ENCODE measurements at places on chromosomes 3 and 15. TPM values are rescaled to one million over a fixed set of nuclear protein-coding genes. Genes with fewer than 3 reads are reported as not detected.
A peak's percentile ranks its signal among the peaks of the same experiment; 100 is the strongest.

SEMA7A gene
- 12.0 TPM for total RNA-seq

ITIH1 gene
- 120 TPM for total RNA-seq

ACAN gene
- total RNA-seq, result 0.16 TPM

HAUS2 gene
- 36.8 TPM for total RNA-seq

IGSF11 gene
- 0.40 TPM for total RNA-seq

ISLR gene
- total RNA-seq, result 31.4 TPM

GOLGA6A gene
- not detected for total RNA-seq

DNA sequence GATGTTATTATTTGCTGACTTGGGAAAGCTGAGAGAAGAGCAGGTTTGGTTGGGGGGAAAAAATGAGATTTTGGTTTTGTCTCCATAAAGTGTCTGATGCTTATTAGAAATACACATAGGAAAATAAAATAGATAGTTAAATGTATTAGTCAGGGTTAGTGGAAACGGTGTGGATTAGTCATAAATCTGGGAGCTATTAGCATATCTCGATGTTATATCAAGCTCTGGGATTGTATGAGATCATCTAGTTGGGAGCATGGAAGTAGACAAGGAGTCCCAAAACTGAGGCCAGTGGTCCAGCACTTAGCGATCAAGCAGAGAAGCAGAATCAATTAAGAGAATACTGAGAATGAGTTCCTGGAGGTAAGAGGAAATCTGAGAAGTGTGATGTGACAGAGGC, 845.5 kb downstream of the ROBO2 start:
- no peak for DNase-seq

DNA sequence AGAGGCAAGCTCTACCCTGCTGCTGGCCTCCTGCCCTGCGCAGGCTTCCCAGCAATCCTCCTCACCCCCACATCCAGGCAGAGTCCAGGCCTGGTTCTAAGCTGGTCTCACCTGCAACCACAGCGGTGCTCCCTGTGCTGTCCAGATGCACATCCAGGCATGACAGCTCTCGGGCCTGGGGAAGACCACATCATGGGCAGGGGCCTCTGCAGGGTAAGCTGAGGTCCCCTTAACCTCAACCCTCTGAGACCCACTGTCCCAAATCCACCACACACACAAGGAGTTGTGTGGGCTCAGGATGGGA, 10.8 kb downstream of the PLA2G4D start:
- DNase-seq, result no peak

GRCh38 chr15:36356978-36357601, 222.3 kb upstream of the CDIN1 start:
- DNase-seq, result peak; percentile 33

GRCh38 chr3:126984391-126985131, 1.6 kb downstream of the PLXNA1 start:
- no peak for DNase-seq

GRCh38 chr3:187740421-187741399, 4.6 kb downstream of the BCL6 start:
- DNase-seq, result peak; percentile 84

DNA sequence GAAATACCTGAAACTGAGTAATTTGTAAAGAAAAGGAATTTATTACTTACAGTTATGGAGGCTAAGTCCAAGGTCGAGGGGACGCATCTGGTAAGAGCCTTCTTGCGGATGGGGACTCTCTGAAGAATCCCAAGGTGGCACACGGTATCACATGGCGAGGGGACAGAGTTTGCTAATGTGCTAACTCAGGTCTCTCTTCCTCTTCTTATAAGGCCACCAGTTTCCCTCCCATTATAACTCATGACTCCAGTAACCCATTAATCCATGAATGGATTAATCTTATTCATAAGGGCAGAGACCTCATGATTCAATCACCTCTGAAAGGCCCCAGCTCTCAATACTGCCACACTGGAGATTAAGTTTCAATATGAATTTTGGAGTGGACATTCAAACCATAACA, 15.7 kb downstream of the ZBED2 start:
- no peak for DNase-seq

- no peak for DNase-seq
Measured at GRCh38 chr3:48012659-48013058, 3.6 kb downstream of the MAP4 start.

GRCh38 chr15:88605189-88606069, 15.7 kb upstream of the AEN start:
- DNase-seq, result peak; percentile 73

GRCh38 chr15:59180945-59181600, 25.6 kb upstream of the LDHAL6B start:
- DNase-seq, result no peak

- no peak for DNase-seq
Measured at GRCh38 chr15:68518046-68518445, 60.7 kb upstream of the CORO2B start.

DNA sequence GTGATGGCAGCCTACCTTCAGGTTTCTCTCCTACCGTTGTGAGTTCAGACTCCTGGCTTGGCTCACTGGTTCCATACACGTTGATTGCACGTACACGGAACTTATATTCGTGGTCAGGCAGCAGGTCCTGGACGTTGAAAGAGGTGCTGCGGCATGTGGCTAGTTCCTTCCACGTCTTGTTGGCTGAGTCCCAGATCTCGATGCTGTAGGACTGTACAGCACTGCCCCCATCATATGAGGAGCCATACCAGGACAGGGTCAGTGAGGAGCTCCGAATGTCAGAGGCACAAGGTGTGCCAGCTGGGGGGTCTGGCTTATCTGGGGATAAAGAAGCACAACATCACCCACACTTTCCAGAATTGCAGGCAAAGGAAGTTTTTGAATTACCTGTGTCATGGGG, 72.3 kb upstream of the HACD2 start:
- no peak for DNase-seq

DNA sequence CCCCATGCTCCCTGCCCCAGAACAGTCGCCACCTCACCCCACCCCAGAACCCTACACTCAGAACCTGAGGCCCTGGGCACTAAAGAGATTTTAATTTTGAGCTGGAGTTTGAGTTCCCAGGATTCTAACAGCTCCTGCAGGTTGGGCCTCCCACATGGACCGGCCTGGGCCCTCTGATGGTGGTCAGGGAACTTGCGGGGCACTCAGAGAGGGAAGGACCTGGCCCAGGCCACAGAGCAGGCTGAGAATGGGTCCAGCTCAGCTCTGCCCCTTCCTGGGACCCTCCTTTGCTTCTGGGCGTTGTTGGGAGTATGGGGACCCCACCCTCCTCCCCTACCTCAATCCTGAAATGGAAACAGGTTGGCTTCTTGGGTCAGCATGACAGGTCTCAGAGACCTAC, 1.1 kb upstream of the SEMA3G start:
- DNase-seq, result no peak

GRCh38 chr15:51536965-51537574, 85.5 kb downstream of the DMXL2 start:
- DNase-seq, result peak; percentile 17

DNA sequence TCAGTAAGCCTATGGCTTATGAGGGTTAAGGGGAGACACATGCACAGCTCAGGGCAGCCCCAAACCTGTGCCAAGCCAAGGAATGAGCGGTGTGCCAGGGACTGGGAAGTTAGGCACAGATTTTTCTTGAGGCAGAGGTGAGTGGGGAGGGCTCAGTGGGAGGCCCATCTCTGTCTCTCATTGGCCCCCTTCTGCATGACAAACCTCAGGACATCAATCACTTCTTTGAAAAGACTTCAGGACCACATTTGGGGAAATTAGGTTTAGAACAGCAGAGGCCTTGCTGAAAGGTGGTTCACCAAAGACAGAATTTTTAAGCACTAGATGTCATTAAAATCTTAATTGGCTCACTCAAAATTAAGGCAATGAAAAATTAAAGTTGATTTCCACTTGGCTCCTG, 57.2 kb downstream of the RAB11A start:
- DNase-seq, result no peak

- DNase-seq, result no peak
Measured at GRCh38 chr3:187914231-187914630, 169.0 kb upstream of the BCL6 start.
